ENCODE measurements at places on chromosomes 4 and X. TPM values are rescaled to one million over a fixed set of nuclear protein-coding genes. Genes with fewer than 3 reads are reported as not detected.

Gene PDGFRA
- 26.7 TPM for total RNA-seq

Gene DAPP1
- total RNA-seq = 37.7 TPM

Gene VSIG4
- total RNA-seq = 25.3 TPM

Gene SMIM10L2A
- 2.0 TPM for total RNA-seq

Gene KIT
- 30.3 TPM for total RNA-seq

Gene ASB5
- total RNA-seq = not detected

DNA sequence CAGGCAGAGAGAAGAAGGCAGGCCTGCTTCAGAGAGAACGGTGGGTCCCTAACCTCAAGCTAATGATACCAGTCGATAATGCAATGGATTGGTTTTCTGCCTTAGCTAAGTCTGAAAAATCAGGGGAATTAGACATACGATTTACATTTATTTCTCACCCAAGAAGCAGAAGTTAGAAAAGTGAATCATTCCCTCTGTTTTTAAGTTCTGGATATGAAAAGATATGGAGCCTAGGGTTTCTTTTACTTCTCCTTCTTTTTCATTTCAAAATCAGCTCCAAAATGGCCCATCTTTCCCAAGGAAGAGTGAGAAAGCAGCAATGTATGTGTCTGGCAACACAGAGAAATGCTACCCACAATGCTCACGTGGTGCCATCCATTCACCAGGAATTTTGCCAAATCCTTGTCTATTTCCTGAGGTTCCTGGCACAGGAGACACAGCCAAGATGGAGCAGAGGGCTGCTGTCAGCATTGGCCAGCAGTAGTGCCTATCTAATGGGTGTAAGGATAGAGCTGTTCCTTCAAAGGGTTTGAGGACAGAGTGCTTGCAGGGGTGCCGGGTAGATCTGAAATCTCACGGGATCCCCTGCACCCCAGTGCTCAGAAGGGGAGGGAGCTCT, 231.5 kb downstream of the MAML3 start:
- DNase-seq = no peak

DNA sequence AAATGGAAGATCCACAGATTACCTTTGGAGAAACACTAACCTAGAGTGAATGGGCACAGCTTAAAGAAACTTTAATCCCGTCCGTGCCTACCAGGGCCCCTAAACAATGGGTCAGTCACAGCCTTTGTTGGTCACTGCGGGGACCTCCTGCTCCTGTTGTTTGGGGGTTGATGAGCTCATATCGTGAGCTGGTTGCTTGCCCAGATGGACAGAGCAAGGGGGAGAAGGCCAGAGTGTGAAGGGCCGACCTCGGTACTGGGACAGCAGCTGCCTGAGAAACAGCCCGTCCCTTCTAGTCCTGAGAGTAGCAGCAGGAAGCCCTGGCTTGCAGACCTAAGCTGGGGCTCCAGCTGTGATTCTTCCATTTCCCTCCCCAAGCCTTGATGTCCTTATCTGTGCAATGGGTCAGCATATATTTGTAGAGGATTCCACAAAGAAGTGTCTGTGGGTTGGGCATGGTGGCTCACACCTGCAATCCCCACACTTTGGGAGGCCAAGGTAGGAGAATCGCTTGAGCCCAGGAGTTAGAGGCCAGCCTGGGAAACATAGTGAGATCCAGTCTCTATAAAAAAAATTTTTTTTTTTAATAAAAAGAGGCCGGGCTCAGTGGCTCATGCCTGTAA, 69.6 kb upstream of the SLC34A2 start:
- no peak for DNase-seq

- no peak for DNase-seq
These were observed 54.1 kb upstream of the SPRY1 start for GRCh38 chr4:123342498-123342897.

DNA sequence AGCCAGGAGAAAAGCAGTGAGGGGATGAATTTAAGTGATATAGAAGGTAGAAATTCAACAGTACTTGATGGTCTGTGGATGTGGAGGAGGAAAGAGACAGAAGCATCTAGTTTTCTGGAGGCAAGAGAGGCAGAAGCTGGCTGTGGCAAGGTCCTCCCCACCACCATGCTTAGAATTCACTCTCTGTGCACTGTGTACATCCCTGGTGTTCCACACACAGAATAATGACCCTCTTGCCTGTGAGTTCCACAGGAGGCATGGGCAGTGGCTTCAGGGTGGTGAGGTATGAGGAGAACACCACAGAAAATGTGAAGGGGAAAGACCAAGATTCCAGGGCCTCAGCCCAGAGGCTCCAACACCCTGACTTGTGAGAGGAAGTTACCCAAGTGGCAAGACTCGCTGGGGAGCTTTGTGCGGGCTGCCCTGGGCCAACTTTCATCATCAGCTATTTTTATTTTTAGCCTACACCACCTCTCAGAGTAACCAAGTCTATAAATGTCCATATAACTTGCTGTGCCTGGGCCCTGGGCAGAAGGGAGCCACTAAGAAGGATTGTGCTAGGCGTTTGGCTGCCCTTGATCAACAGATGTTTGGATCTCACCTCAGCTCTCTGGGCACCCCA, 7.8 kb upstream of the INTS6L start:
- DNase-seq = no peak

GRCh38 chr4:111722213-111722720, 423.0 kb upstream of the FAM241A start:
- no peak for DNase-seq

GRCh38 chr4:31647786-31648185, 927.6 kb downstream of the PCDH7 start:
- DNase-seq = no peak

GRCh38 chr4:183658362-183659028, 490 bp downstream of the RWDD4 start:
- no peak for DNase-seq

- DNase-seq = no peak
These were observed 42.0 kb downstream of the ANXA5 start for GRCh38 chr4:121654738-121655137.

DNA sequence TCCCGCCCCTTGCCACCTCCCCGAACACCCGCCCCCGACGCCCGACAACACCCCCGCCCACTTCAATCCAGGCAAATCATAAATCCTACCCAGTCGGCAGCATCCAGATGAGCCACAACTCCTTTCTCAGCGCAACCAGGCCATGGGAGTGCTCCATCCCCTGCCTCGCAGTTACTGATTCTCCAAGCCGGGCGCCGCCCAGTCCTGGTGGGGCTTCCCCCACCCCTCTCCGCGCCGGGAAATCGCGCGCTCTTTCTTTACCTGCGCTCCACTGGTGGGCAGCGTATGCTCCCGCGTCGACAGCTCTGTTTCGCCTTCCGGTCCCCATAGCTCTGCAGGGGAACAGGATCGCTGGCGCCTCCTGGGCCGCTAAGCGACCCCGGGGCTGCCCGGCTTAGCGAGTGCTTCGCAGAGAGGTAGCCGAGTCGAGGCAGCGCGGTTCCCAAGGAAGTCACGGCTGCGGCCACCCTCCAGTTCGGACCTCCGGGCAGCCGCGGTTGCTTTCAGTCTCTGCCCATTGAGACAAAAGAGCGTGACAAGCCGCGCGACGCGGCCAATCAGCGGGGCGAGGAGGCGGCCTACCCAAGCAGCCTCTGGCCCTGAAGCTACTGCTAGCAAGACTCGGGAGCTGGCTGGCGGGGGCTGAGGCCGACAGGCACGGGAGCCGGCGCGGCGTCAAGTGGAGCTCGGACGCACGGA, 43.7 kb upstream of the TMSB15B start:
- peak; percentile 91 for DNase-seq

GRCh38 chrX:23373129-23373804, 38.6 kb downstream of the PTCHD1 start:
- DNase-seq = no peak
